A673 (cell line): ENCODE measurements at places on chromosomes 11 and 22.

DNA sequence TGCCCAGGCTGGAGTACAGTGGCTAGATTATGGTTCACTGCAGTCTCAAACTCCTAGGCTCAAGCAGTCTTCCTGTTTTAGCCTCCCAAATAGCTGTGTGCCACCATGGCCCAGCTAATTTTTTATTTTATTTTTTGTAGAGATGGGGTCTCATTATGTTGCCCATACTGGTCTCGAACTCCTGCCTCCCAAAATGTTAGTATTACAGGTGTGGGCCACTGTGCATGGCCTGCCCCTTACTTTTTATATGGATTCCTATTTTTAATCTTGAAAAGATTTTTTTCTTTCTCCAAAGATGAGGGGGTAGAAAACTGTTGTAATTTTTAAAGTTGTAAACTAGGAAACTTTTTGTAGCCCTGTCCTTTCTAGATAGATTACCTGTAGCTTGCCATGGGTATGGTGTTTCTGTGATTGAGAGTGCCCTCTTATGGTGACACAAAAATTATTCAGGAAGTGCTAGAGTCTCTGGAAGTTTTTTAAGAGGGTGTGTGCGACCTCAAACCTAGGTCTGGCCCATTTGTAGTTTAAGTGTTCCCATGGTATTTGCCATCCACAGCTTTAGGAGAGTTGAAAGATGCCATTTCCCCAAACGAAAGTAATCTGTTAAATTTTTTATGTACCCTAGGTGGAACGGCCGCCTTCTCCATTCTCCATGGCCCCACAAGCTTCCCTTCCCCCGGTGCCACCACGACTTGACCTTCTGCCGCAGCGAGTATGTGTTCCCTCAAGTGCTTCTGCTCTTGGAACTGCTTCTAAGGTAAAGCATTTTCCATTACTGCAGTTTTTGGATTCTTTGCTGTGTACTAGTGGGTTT, 32.4 kb downstream of the MCAM start:
- DNase-seq: peak; percentile 54

DNA sequence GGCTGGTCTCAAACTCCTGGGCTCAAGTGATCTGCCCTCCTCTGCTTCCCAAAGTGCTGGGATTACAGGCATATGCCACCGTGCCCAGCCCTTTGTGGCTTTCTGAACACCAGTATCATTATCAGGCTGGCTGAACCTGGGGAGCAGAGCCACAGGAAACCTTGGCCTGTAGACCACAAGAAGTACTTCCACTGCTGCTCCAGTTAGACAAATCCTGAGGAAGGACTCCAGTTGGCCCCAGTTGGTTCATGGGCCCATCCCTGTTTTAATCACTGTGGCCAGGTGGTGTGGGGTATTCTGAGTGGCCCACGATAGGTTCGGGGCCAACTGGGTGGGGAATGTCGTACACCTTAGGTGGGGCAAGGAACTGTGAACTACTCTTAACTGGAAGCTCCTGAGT, 5.5 kb upstream of the DUSP18 start:
- DNase-seq: no peak

- no peak for DNase-seq
These were observed 62.7 kb downstream of the LIF start for GRCh38 chr22:30183861-30184278.

DNA sequence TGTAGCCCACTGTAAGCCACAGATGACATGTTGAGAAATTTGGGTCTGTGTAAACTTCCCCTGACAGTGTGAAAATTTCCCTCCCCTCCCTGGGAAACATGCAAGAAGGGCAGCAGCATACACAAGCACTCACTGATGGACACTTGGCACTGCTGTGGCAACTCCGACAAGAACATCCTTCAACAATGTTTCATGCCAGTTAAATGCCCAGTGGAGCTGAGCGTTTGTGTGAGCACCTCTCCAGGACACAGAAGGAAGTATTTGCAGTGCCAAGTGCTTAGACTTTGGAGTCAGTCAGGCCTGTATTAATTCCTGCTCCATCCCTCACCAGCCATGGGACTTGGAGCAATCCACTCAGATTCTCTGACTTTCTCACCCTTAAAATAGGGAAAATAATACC, 17.7 kb downstream of the C11orf87 start:
- DNase-seq: no peak

- no peak for DNase-seq
These were observed 679 bp downstream of the SPCS2 start for GRCh38 chr11:74949753-74950137.

DNA sequence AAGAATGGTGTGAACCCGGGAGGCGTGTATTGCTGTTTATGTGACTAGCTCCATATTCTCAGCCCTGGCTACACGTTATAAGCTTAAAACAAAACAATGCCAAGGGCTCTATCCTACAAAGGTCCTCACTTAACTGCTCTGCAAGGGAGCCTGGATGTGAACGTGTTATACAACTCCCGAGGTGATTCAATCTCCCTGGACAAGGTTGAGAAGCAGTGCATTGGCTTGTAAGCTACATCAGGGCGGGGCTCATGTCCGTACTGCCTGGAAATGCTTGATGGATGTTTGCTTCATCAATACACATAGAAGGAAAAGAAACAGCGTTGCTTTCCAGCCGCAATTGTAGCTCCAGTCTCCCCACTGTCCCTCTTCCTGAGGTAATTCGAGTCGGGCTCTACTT, 256.9 kb upstream of the SYN3 start:
- DNase-seq: no peak

- no peak for DNase-seq
These were observed 2.0 kb downstream of the SYT12 start for GRCh38 chr11:67024966-67025365.

DNA sequence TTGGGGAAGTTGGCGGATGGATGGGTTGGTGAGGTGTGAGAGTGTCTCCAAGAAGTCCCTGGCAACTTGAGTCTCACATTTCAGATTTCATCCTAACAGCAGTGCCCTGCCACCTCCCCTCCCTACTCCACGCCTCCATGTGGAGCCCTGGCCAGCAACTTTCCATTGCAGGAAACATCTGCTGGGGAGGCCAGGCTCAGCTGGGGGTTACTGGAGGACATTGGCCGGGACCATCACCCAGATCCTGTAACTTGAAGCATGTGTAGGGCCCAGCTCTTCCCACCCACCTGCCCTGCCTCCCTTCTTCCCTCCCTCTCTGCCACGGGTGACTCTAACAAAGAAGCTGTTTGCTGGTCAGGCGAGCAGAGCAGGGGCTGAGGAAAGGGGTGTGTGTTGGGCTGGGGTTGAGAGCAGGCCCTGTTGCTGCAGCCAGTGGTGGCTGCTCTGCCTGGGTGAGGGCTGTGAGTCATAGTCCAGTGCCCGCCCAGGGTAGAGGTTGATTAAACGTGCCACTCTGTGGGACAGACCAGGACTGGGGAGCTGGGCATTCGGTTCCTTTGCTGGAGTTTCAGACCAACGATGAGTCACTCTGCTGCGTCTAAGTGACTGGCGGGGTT, 64.0 kb downstream of the SCN3B start:
- no peak for DNase-seq

DNA sequence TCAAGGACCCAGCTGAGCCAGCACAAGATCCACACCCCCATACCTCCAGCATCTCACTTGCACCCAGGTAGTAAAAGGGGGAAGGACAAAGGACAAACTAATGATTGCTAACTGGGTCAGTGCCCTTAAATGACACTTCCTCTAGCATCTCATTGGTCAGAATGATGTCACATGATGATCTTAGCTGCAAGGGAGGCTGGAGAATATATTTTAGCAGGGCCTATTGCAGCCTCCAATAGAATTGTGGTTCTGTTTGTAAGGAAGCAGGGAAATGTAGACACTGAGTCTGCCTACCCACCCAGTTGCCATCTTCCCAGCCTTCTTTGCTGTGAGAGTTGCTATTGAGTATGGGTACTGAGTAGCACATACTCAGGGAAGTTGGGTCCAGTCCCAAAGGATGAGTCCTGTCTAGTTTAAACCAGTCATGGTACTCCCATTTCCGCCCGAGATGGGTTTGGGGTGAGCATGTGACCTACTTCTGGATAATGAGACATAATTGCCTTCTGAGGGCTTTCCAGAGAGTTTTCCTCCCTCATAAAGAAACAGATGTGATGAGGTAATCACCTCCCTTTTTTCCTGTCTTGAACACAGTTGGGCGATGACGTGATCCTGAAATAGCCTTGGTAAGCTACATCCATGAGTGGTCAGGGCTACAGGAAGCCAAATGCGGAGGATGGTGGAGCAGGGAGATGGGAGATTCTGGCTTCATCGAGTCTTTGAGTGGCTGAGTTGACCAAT, 5.5 kb upstream of the DNAL4 start:
- peak; percentile 40 for DNase-seq

DNA sequence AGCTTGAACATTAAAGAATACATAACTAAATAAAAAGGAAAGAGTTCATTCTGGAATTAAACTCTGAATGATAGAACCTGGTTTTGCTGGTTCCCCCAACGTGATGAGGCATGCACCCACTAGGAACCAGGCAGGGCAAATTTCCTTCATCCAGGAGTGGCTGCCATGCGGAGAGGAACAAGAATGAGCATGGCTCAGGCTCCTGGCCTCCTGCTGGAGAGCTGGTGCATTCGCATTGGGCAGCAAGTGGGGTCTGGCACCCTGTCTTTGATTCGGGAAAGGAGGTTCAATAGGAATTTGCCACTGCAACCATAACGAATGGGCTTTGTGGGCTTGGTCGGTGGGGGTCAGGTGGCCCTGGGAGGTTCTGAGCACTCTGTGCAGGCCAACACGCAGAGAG, 169.8 kb upstream of the TENM4 start:
- DNase-seq: no peak

DNA sequence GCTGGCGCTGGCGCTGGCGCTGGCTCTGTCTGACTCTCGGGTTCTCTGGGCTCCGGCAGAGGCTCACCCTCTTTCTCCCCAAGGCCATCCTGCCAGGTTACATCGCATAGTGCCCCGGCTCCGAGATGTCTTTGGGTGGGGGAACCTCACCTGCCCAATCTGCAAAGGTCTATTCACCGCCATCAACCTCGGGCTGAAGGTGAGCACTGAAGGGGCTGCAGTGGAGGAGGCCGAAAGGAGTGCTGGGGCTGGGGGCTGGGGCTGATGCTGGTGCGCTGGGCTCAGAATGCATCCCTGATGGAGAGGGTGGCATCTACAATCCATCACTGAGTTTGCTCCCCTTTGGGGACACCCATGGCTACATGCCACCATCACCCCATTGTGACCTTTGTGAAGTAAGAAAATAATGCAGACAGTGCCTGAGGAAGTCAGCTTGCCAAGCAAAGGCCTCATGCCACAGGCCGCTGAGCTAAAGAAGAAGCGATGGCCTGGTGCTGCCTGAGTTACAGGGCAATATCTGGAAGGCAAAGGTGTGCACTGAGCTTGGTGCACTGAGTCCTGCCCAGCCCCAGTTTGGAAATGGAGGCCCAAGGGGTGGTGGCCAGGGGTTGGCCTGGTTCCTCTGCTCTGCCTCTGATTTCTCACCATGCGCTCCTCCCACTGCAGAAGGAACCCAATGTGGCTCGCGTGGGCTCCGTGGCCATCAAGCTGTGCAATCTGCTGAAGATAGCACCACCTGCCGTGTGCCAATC, 620 bp downstream of the SMPD1 start:
- DNase-seq: no peak

- DNase-seq: no peak
These were observed 1270.6 kb downstream of the LRRC4C start for GRCh38 chr11:40188848-40189247.

- peak; percentile 54 for DNase-seq
These were observed 465 bp downstream of the MAPK1 start for GRCh38 chr22:21866833-21867527.

DNA sequence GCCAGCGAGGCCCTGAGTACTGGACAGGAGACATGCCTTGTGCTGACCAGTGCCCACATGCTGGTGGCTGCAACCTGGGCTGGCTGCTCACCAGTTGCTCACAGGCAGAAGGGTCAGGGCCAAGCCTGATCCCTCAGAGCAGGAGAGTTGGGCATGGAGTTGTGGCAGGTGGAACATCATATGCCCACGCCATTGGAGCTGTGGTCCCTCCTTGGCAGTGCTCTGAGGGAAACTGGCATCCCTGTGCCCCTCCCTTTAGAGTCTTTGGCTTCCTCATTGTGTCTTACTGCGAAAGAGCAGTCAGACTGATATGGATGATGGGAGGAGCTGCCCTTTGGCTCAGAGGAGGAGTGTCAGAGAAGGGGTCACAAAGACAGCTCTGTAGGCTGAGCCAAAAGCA, 3.1 kb upstream of the MYEOV start:
- no peak for DNase-seq

DNA sequence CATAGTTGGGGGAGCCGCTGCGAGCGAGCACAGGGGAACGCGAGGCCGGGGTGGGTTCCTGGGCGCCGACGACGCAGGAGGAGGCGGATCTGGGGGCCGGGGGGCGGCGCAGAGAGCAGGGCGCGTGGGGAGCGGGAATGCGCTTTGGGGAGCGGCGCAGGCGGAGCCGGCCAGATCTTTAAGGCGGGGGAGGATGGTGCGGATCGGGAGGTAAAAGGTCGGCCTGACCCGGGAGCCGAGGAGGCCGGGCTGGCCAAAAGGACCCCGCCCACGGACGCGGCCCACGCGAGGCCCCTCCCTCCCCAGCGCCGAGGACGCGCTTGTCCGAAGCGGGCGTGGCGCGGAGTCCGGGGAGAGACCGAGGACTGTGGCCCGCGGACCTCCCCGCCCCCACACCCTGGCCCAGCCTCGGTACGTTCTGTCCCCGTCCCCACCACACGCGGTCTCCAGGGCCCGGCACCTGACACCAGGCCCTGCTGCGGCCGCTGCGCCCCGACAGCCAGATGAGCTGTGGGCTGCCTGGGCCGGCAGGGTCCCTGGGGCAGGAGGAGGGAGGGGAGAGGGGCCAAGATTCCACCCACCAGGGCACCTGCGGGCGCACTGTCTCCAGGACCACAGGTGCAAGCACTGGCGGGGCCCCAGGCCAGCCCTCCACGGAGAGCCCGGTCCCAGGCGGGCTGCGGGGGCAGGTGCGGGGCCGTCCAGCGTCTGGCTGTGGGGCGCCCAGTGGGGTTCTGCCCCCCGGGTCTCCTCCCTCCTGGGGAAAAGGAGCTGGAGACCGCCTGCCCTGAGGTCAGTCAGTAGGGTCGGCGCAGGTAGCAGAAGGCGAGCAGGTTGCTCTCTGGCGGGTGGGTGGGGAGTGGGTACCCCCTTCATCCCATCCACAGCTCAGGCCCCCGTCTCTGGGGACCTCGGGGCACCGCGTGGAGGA, 10.9 kb downstream of the PIM3 start:
- no peak for DNase-seq

- no peak for DNase-seq
These were observed 109.7 kb downstream of the WNT7B start for GRCh38 chr22:45867118-45867905.
